CD14-positive monocyte (primary cell): ENCODE measurements at places on chromosomes 3 and 15. TPM values are rescaled to one million over a fixed set of nuclear protein-coding genes. Genes with fewer than 3 reads are reported as not detected.
A peak's percentile ranks its signal among the peaks of the same experiment; 100 is the strongest.

Gene RCN2
- polyA plus RNA-seq, result 16.4 TPM

Gene ZNF80
- polyA plus RNA-seq, result not detected in 2 replicates

GRCh38 chr3:193271101-193271840, 30.2 kb downstream of the PLAAT1 start:
- DNase-seq, result no peak

DNA sequence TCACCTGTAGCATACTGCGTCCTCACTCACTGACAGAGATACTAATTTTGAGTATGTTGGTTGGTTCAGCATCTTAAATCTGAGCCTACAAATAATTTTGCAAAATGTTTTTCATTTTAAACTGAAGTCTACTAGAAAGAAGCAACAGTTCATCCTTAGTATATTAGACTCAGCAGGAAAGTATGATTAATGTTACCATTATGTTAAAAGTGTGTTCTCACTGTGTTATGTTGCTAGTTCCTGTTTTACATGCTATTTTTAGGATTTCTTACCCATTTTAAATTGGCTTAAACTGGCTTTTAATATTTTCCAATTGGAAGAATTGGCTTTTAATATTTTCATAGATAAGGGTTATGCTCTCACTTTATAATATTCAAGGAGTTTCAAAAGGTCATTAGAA, 25.7 kb downstream of the ACKR4 start:
- DNase-seq, result no peak

GRCh38 chr15:78018445-78018844, 59.1 kb downstream of the TBC1D2B start:
- DNase-seq, result no peak

DNA sequence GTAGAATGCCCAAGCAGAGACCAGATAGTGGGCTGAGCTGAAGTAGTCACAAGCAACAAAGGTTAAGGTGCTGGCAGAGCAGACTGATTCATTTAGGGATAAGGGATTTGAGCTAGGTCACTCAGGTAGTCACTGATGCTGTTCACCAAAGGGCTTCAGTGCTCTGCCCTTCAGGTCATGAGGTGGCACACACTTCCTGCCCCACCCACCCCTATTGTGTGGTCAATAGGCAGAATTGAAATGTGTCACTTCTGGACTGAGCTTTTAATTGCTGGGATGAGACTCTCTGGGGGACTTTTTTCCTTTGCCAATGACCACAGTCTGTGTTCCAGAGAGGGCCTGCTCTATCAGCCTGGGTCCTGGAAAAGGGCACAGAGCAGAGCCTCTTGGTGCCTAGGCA, 2.9 kb upstream of the DIS3L start:
- no peak for DNase-seq

Gene NOX5
- polyA plus RNA-seq, result not detected

- DNase-seq, result no peak
These were observed 24.5 kb downstream of the NIPA1 start for GRCh38 chr15:22810853-22811338.

Gene ABCC5
- polyA plus RNA-seq, result 15.5 and 30.9 TPM in 2 replicates

Gene IL16
- polyA plus RNA-seq, result 69.4 and 71.5 TPM in 2 replicates

Gene GRAMD2A
- not detected for polyA plus RNA-seq

Gene ZXDC
- 6.3 TPM for polyA plus RNA-seq

GRCh38 chr3:29488922-29489321, 208.1 kb downstream of the RBMS3 start:
- no peak for DNase-seq

DNA sequence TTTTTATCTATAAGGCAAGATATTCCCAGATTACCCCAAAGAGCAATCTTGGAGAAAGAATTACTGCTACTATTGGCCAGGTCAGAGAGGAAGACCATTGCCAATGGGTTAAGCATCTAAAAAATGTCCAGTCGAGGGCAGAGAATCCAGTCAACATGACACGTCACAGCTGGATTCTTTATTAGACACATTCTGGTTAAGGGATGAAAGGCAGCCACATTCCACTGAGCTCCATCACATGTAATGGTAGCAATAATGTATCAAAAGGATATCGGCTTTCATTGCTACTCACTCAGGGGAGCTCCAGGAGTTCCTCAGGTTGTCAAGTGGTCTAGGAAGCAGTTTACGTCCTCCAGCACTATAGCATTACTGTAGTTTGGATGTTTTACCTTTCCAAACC, 421.1 kb downstream of the PLOD2 start:
- DNase-seq, result no peak

DNA sequence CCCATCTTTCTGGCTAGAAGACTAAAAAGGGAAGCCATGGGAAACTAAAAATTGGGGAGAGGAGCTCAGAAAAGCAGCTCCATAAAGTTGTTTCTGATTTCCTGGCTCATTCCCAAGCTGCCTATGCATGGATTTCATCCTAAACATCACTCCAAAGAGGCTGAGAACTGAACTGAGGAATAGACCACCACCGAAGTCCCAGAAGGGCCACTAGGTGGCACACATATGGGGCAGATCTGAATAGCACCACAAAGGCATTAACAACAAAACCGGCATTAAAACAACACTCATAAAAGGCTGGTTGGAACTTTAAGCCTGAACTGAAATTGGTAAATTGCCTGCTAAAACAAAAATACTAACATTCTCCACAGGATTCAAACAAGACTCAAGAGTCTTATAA, 106.3 kb downstream of the PLD1 start:
- peak; percentile 24 for DNase-seq

Gene HRH1
- polyA plus RNA-seq, result 0.08 TPM

DNA sequence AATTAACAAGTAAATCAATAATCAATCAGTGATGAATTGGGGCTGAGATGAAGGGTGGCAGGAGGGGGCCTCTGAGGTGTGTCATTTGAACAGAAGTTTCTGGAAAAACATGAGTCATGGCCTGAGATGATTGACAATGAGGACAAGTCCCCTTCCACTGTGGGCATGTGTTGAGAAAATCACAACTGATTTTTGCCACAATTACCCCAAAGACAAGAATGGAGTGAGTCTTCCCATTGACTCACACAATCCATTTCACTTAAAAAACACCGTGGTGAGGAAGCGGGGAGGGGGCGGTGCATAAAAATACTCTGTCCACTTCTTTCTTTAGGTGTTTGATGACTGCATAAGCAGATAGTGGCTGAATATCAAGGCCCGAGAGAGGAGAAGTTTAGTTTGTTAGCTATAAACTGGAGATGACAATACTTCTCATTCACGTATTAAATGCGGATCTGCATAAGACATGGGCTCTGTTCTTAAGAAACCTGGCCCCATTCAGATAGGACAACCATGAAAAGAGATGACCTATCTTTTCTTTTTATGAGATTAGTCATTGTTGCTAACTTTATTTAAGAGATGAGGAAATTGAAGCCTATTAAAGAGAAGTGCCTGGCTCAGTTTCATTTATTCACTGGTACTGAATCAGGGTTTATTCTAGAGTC, 34.7 kb downstream of the SHC4 start:
- DNase-seq, result no peak

Gene CADPS
- not detected for polyA plus RNA-seq

- no peak for DNase-seq
These were observed 201.6 kb downstream of the KCNAB1 start for GRCh38 chr3:156321945-156322344.

GRCh38 chr15:64640146-64640871, 135.1 kb downstream of the RBPMS2 start:
- peak; percentile 31 for DNase-seq

Gene AGBL1
- not detected for polyA plus RNA-seq

Gene TYRO3
- polyA plus RNA-seq, result 0.12 TPM

DNA sequence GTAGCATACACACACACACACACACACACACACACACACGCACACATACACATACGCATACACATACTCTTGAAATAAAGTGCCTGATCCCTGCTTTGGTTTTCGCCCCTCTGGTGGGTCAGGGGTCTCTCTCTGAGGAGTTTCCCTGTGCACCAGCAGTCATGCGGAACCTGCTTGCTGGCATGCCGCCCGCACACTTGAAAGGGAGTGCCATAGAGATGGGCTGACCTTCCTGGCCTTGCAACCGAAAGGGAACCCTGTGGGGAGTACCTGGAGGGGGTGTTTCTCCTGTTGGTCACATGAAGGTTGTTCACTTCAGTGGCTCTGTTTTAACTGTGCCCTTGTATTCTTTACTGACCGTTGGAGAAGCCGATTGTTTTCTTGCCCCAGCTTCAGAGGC, 752.3 kb downstream of the NR2F2 start:
- no peak for DNase-seq

GRCh38 chr3:109532257-109533216, 195.2 kb upstream of the DPPA4 start:
- DNase-seq, result peak; percentile 2

- no peak for DNase-seq
These were observed 7.3 kb downstream of the TYRO3 start for GRCh38 chr15:41566121-41566885.

DNA sequence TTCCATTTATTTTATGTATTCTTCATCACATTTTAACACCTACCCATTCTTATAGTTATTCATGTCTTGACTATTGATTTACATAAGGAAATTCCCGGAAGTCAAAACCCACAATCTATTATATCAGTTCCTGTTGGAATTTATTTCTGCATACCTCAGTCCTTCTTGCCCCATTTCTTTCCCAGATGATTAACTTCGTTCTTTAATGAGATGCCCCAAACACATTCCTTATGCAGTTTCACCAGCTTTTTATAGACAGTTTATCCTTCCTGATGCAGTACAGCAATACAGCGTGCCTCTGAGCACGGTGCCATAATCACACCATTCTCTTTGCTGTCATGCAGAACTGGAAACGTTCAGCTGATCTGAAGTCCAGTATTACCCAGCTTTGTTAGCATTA, 175.8 kb upstream of the NANOGP8 start:
- no peak for DNase-seq

DNA sequence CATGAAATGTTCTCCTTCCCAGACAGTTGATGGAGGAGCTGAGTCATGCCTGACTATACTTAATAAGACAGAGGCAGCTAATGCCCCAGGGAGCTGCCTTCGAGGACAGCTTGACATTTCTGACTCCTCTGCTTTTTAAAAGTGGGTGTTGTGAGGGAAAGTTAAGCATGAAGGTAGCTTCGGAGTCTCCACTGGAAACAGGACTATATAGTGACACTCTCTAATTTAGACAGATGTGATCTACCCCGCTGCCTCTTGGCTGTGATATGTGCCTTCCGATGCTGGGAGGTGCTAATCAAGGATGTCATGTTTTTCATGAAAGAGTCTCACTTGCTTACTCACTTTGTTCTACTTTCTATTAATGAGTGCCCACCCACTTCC, 72.7 kb downstream of the IL1RAP start:
- DNase-seq, result peak; percentile 49

Gene TARS3
- 1.8 TPM for polyA plus RNA-seq

DNA sequence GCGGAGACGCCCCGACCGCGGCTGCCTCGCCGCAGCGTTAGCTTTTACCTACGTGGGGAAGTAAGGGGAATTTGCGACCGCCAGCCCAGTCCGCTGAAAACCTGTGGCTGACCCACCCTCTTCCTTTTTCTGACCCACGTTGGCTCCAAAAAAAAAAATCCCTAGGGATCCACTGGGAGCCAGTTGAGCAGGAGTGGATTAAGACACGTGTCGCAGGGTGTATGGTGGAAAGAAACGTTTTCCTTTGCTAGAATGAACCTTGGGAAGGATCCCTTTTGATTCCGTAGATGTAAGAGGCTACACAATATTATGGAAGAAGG, 575 bp upstream of the PCYT1A start:
- no peak for DNase-seq

- DNase-seq, result no peak
These were observed 45.3 kb downstream of the ROPN1B start for GRCh38 chr3:126014252-126014651.

Gene SLC24A5
- polyA plus RNA-seq, result not detected in 2 replicates
